Suppressor macrophage (primary cell): ENCODE measurements at places on chromosomes 12 and 14.

- DNase-seq, result no peak
These were observed 69.3 kb downstream of the FBXW8 start for GRCh38 chr12:116980083-116980482.

DNA sequence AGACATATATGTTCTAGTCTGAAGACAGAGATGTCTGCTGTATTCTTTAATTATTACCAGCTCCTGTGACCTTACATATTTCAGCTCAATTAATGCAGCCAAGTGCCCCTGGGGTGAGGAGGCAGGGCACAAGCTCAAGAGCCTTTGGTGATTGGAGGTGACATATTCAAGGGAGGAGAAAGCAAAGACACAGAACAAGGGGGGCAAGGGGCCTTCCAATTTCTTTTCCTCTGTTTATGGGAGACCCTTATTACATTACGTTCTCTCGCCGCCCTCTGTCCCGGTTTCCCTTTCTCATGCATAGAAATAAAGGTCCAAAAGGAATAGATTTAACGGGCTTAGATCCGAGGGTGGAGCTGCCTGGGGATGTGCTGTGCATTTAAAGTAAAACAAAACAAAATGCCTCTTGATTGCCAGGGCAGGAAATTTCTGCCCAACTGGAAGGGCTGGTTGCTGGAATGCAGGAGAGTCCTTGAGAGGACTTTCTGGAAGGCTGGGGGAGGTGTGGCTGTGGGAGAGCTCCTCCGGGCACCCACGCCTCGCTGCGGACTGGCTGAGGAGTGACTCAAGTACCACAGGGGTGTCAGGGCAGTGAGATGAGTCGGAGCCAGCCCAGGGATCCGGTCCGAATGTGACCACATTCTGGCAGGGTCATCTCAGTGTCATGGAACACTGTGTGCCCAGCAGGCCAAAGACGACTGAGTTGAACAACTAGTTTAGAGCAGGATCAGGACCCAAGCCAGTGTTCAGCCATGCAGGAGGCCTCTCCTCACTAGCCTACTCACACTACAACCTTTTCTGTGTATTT lies 32.1 kb upstream of the GSG1 start:
- peak; percentile 71 for DNase-seq

- DNase-seq, result no peak
These were observed 57.2 kb upstream of the GNPNAT1 start for GRCh38 chr14:52848626-52849025.

- DNase-seq, result peak; percentile 8
These were observed 11.0 kb downstream of the GPR135 start for GRCh38 chr14:59454139-59454538.
